ENCODE measurements at places on chromosomes 12 and 14.

DNA sequence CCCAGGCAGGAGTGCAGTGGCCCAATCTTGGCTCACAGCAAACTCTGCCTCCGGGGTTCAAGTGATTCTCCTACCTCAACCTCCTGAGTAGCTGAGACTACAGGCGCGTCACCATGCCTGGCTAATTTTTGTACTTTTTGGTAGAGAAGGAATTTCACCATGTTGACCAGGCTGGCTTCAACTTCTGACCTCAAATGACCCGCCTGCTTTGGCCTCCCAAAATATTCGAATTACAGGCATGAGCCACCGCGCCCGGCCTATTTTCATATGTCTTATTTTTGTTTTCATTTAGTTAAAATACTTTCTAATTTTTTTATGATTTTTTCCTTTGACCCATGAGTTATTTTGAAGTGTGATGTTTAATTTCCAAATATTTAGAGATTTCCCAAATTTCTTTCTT is 143.6 kb upstream of the VRK1 start:
- no peak for DNase-seq

- DNase-seq: no peak
These were observed 119.9 kb upstream of the NCOR2 start for GRCh38 chr12:124687174-124687902.

DNA sequence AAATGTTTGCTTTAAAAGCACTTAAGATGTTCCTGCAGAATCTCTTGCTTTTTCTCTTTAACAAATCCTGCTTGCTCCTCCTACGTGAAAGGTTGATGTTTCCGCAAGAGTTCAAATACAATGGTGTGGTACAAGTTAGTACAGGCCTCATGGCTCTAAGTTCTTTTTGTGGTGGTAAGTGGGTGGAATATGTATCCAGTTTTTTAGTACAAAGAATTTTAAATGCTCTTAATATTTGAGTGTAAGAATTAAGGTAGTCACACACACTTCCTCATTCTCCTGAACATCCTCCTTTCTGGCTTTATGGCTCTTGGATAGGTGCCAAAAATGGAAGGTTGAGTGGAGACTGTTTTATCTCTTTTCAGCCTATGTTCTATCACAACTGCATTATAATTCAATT is 1.8 kb downstream of the OTOGL start:
- no peak for DNase-seq

DNA sequence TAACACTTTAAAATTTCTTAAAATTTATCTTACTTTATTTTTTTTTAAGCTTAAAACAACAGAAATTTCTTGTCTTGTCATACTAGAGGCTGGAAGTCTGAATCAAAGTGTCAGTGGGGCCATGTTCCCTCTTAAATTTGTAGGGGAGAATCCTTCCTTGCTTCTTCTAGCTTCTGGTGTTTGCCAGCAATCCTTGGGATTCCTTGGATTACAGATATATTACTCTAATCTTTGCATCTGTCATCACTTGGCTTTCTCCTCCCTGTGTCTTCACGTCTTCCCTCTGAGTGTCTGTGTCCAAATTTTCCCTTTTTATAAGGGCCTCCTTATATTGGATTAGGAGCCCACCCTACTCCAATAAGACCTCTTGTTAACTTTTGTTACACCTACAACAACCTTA is 135.6 kb upstream of the PTPRB start:
- no peak for DNase-seq

GRCh38 chr14:89540009-89540829 is 123.2 kb upstream of the FOXN3 start:
- DNase-seq: no peak

DNA sequence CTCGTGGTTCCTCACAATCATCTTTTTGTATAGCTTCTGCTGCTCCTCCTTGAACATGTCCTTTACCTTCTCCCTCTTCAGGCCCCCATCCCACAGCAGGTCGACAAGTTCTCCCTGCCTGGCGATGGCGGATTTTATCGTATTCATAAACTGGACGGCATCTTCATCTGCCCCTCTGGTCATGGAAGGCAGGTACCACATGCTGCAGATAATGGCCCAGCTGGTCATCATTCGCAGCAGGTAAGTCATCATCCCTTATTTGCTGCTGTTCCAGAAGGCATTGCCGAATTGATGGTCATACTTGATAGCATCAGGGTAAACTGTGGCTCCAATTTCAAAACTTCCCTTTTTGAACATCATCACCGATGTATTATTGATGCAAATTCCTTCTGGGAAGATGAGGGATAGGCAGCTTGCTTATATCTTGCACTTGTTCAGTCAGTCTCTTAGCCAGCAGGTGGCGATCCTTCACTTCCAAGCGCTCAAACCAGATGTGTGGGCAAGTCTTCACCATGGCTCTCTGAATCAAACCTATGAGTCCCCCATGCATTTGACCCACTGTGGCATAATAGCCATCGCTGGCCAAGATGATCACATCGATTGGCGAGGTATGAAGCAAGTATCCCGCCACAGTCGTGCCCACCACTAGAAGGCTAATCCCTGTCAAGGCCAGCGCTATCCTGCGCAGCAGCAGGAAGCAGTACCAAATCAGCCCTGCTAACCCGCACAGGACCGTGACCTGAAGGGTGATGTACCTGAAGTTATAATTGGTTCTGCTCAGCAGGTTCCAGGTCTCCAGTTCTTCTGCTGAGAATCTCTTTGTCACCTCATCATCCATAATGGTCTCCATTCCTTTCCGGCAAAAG is 381.5 kb upstream of the STXBP6 start:
- DNase-seq: peak; percentile 71

DNA sequence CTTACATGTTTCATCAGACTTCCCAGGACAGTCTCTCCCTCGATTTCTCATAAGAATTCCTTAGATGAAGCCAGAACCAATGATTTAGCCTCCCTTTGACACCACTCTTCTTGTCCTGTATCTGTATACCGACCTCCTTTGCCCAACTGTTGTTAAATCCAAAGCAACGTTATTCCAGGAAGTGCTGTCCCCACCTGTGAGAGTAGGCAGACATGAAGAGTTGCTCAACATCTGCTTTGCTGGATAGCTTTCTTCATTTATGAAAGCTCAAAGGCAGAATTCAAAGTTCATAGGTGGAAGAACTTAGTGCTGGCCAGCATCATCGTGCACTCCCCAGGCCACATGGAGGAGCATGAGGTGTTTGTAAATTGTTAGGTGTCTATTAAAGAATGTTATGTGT is 55.6 kb downstream of the GTF2A1 start:
- DNase-seq: no peak

DNA sequence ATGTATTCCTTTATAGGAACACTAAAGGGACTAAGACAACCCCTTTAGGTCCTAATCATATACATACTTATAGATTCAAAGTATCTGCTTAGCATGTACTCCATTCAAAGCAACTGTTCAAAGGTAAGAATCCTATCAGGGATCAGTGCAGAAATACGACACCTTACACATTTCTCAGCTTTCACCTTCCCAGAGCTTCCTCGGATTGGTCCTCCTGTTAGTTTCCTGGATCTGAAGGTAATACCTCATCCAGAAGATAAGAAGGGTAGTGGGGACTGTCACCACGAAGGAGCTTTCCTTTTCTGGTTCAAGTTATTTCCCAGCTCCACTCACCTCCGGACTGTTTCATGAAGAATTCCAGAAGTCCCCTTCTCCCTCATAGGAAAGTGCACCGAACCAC is 38.0 kb downstream of the RCOR1 start:
- DNase-seq: no peak

GRCh38 chr12:56261503-56262232 is 3.5 kb upstream of the ANKRD52 start:
- no peak for DNase-seq

DNA sequence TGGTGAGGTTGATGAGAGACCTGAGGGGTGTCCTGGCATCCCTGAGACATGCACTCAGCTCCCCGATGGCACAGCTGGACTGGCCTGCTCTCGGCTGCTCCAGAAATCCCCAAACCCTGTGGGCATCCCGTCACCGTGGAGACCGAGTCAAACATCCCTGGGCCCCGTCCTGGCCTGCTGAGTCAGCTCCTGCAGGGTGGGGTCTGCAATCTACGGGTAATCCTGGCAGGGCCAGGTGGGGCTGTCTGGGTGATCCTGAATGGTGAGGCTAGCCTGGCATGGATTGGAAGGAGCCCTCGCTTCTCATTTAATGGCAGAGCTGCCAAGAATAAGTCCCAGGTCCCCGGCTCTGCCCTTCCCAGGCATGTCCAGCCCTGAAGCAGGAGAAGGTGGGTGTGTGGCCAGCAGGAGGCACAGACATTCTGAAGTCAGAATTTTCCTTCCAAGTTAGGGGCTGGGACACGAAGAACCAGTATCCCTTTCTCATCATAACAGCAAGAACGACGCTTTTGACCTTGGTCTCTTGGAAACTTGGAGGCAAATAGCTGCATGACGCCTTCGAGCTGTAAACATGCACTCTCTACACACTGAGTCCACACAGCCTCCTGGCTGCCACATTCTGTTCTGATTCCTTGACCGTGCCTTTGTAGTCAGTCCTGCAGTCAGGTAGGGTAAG is 17.7 kb upstream of the SERPINA4 start:
- peak; percentile 41 for DNase-seq

DNA sequence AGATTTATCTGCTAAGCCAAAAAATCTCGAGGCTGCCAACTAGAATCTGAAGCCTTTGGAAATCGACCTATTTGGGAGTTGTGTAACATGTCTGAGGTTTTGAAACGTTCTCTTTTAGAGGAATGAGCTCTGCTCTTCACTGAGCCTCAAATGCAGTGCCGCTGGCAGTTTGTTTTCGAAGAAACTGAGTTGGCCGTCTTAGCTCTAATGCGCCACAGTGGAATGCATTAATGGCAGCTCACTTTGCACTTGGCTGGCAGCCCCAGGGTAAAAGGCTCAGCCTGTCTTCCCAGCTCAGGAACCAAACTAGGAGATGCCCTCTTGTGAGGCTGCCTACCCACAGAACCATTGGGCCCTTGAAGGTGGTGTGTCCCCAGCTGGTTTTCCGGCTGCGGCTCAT is 53.8 kb downstream of the SFSWAP start:
- no peak for DNase-seq

- DNase-seq: no peak
These were observed 121.9 kb downstream of the ITPR2 start for GRCh38 chr12:26711072-26711471.
